ENCODE measurements at places on chromosomes 12 and 14.

- DNase-seq, result no peak
Observed at GRCh38 chr12:14473707-14474287, 93.9 kb downstream of the PLBD1 start.

- no peak for DNase-seq
Observed at GRCh38 chr14:103749860-103750259, 34.2 kb downstream of the ZFYVE21 start.

- no peak for DNase-seq
Observed at GRCh38 chr14:73797543-73798265, 53.9 kb upstream of the PTGR2 start.

DNA sequence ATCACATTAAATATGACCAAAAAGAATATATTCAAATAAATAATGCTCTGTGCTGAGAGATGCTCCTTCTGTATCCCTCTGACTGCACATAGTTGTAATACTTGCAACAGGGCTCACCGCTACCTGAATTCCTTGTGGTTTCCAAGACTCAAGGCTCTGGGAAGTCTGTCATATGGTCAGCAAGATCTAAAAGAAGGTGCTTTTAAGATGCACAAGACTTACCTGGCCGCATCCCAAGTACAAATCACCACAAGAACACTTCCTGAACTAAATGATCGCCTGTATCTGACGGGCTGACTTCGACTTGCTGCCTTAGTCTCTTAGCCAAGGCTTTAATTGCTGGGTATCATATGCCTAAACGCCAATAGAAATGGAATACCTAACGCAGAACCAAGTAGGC is 67.2 kb downstream of the HECTD4 start:
- DNase-seq, result no peak

- no peak for DNase-seq
Observed at GRCh38 chr14:68539241-68539737, 253.6 kb downstream of the ZFP36L1 start.

- no peak for DNase-seq
Observed at GRCh38 chr14:95994593-95994928, 44.6 kb upstream of the C14orf132 start.

DNA sequence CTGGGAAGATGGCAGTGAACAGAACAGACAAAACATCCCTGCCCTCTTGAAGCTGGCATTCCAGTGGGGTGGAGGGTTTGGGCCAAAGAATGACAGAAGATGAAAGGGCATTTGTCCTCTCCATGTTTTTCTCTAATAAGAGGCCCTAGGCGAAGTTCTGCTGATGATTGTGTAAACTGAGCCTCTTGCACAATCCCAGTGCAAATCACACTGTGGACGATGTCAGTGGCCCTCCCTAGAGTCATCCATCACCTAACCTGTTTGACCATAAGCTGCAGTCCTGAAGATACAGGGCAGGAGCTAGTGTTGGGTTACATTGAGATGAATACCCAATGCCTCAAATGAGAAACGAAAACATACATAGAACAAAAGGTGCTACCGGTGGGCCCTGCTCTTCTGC is 622.4 kb upstream of the TBX3 start:
- no peak for DNase-seq

- no peak for DNase-seq
Observed at GRCh38 chr14:35351897-35352273, 52.7 kb downstream of the NFKBIA start.
